Right kidney (tissue), 9 donors: ENCODE measurements at places on chromosomes 13 and 19.

GRCh38 chr19:53538378-53539109, 599 bp downstream of the ZNF331 start:
- peak; percentile 12 for DNase-seq

GRCh38 chr19:45154064-45154827, 6.5 kb downstream of the NKPD1 start:
- DNase-seq: no peak

DNA sequence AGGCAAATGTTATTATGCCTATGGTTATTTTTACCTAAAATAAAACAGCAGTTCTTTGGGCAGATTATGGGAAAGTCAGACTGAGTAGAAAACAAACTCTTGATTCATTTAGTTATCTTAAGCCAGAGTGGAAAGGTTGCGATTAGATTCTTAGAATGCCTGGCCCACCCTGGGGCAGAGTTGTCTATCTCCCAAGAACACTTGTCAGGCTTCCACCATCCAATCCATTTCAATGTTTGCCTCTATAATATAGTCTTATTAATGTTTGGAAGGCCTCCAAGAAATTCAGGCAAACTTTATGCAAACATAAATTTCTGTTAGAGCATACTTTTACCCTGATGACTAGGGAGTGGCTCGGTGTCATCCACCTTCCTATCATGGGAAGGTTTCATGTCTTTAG, 207.0 kb downstream of the SLITRK6 start:
- DNase-seq: no peak

DNA sequence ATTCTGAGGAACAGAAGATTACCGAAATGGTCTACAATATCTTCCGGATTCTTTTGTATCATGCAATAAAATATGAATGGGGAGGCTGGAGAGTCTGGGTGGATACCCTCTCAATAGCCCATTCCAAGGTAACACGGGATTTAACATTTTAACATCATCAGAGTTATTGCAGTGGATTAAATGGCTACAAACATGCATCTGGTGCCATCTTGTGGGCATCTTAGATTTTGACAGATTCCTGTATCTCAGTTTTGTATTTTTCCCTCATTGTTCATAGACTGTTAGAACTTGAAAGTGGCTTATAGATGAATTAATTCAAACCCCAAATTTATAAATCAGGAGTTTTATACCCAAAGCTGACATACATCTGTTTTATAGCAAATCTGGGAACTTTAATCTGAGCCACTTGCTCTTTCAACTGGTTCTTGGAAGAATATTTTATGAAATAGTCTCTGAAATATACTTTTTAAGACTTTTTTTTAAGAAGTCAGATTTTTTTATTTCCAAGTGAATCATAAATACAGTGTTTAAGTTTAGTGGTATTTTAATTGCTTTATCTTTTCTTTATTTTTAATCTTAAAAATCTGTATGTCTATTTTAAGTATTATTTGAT, 215.2 kb downstream of the NBEA start:
- peak; percentile 10 for DNase-seq

DNA sequence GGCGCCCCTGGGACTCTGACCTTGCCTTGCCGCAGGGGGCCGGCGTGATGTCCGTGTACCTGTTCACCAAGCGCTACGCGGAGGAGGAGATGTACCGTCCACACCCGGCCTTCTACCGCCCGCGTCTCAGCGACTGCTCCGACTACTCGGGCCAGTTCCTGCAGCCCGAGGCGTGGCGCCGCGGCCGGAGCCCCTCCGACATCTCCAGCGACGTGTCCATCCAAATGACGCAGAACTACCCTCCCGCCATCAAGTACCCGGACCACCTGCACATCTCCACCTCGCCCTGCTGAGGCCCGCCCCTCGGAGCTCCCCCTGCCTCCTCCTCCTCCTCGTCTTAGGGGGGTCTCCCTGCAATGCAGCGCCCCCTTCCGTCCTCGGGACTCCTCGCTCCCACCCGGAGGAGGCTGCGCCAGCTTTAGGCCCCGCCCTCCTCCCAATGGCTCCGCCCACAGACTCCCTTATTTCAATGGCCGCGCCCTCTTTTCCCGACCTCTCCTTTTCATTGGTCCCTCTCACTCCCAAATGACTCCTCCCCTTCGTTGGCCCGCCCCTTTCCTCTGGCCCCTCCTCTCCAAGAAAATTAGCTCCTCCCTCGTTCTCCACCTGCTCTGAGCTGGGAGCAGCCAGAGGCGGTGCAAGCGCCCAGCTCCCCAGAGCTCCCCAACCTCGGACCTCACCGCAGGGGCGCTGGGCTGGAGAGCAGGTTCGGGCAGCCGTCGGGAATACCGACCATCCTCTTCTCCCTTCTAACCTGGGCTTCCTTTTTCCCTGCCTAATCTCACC, 20.5 kb upstream of the CACNG8 start:
- DNase-seq: no peak

DNA sequence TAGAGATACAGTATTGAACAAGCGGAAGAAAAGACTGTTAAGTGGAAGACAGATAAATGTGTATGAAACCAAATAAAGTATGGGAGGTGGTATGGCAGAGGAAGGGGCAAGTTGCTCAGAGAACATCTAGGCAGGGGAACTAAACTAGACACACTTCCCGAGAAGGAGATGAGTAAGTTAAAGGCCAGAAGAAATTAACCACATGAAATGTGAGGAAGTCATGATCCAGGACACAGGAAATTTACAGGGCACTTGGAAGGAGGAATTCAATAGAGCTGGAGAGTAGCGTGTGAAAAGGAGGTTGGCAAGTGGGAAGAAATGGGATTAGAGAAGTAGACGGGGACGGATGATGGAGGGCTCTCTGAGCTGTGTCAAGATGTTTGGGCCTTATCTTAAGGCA, 208.8 kb downstream of the COG6 start:
- no peak for DNase-seq

DNA sequence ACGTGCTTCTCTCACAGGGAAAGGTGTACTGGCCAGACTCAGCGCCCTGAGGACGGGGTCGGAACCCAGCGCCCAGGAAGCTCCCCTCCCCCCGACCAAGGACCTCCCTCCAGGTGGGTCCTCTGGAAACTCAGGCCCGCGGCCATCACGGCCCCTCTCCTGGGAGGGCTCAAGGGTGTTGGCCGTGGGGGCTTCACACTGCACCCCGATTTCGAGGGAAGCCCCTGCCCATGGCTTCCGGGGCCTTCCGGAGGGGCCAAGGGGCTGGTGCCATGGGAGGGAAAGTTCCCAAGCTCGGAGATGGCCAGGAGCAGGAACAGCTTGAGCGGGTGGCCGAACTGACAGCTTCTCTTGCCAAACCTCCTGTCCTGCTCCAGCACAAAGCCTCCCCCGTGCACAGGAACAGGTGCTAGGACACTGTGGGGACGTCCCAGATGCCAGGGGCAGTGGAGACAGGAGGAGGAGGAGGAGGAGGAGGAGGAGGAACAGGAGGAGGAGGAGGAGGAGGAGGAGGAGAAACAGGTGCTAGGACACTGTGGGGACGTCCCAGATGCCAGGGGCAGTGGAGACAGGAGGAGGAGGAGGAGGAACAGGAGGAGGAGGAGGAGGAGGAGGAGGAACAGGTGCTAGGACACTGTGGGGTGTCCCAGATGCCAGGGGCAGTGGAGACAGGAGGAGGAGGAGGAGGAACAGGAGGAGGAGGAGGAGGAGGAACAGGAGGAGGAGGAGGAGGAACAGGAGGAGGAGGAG, 10.0 kb downstream of the SBNO2 start:
- DNase-seq: no peak

DNA sequence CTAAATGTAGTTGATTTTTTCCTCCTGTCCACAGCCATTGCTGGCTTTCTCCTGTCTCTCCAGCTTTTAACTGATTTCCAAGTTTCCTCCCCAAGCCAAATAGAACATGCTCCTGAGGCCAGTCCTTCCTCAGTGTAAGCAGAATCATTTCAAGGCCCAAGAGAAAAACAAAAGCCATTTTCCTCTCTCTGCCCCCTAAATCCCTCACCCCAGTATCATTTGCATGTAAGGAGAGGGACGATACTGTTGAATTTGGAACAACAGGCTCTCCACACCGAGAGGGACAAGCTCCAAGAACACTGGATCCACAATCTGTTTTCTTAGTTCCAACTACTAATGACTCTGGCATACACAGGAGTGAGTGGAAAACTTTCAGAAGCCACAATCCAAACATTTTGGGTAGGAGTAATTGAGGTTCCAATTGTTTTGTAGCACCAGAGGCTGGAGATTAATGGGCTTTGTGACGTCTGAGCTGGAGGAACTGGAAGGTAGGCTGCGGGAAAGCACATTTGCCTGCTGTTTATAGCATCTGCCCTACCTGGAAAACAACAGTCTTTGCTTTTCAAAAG, 156.8 kb downstream of the FLT1 start:
- no peak for DNase-seq

- DNase-seq: no peak
Observed at GRCh38 chr13:32639502-32640105, 53.4 kb downstream of the PDS5B start.

- DNase-seq: no peak
Observed at GRCh38 chr19:31138077-31138476, 211.2 kb downstream of the TSHZ3 start.

DNA sequence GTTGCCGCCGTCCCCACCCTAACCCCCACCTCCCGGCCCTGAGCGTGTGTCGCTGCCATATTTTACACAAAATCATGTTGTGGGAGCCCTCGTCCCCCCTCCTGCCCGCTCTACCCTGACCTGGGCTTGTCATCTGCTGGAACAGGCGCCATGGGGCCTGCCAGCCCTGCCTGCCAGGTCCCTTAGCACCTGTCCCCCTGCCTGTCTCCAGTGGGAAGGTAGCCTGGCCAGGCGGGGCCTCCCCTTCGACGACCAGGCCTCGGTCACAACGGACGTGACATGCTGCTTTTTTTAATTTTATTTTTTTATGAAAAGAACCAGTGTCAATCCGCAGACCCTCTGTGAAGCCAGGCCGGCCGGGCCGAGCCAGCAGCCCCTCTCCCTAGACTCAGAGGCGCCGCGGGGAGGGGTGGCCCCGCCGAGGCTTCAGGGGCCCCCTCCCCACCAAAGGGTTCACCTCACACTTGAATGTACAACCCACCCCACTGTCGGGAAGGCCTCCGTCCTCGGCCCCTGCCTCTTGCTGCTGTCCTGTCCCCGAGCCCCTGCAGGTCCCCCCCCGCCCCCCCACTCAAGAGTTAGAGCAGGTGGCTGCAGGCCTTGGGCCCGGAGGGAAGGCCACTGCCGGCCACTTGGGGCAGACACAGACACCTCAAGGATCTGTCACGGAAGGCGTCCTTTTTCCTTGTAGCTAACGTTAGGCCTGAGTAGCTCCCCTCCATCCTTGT, 6.4 kb downstream of the YIPF2 start:
- no peak for DNase-seq

DNA sequence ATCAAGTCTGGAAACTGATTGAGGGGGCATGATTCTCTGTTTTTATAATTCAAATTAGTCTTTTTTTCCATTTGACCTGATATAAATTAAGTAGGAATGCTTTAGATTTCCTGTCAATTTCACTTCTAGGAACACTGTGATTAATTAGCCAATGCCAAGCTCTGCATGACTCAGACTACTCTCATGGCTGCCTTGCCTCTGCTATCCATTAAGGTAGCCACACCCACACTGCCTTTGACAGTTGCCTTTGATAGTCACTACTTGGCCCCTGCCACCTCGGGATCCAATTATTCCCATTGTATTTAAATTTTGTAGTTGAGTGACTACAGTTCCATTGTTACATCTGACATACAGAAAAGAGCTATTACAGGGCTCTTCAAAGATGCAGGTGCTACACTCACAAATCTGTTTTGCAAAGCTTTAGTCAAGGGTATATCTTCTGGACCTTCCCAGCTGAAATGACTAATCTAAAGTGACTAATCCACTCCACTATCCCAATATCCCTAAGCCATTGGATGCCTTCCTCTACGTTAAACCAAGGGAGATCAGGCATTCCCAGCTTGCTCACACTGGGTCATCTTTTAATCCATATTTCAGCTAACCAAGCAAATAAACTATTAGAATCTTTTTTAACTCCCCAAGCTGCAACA, 1193.1 kb upstream of the MIR17HG start:
- no peak for DNase-seq

DNA sequence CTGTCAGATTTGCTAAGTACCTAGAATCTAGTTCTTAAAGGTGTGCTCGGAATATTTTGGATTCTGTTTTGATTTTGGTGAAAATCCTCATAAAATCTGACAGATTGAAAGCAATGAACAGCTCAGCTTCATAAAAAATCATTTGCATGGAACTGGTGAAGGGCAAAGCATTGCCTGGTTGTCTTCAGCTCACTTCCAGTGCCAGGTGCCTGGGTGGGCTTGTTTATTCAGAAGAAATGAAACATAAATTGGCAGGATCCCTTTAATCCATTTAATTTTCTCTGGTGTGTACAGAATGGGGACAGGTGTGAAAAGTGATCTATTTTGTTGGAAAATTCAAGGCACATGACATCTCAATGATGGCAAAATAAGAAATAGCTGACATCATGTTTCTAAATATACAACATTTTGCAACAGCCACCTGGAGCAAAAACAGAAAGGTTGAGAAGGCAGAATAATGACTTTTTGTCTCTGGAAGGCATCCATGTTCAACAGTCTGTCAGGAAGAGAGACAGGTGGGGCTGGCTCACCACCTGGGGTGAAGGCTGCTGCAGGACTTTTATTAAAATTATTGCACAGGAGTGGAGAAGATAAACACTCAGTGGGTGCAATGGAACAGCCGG, 52.2 kb downstream of the RFC3 start:
- DNase-seq: no peak

DNA sequence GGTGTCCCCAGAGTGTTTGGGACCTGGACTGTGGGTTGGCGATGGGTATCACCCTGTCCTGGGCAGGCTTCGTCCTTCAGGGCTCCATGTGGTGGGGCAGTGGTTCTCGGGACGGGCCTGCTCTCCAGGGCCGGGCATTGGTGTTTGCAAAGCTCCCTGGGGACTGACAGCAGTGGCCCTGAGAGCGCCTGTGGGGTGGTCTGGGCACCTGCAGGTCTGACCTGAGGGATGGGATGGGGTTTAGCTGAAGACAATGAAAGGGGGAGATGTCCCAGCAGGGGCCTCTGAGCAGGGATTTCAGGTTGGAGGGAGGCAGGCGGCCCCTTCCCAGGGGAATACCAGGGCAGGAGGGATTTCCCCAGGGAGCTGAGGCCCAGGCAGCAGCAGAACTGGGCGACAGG, 68.3 kb upstream of the MCF2L start:
- no peak for DNase-seq

GRCh38 chr13:54394908-54395307, 1366.3 kb downstream of the OLFM4 start:
- no peak for DNase-seq

- no peak for DNase-seq
Observed at GRCh38 chr13:60347690-60348089, 49.3 kb upstream of the TDRD3 start.

DNA sequence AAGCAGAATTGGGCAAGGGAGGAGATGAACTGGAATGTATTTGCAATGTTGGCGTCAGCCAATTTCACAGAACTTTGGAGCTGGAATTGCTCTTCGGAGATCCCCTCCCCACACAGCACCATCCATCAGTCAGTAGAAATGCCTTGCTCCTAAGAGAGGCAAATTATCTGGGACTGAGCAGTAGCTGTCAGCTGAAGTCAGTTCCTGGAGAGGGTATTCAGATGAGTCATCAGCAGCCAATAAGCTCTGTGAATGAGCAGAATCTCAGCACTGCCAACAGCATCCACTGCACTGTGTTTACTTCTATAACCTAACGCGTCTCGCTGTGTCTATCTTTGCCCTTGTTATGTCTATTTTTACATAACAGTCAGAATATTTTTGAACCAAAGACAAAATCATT, 213.7 kb downstream of the SLITRK5 start:
- no peak for DNase-seq
